ENCODE measurements at places on chromosomes 6 and 20.

- no peak for DNase-seq
These were observed 40.9 kb downstream of the KIZ start for GRCh38 chr20:21166801-21167200.

- DNase-seq: no peak
These were observed 92.9 kb downstream of the ZMYND8 start for GRCh38 chr20:47263465-47264084.

- no peak for DNase-seq
These were observed 31.7 kb upstream of the SCUBE3 start for GRCh38 chr6:35181933-35182612.

DNA sequence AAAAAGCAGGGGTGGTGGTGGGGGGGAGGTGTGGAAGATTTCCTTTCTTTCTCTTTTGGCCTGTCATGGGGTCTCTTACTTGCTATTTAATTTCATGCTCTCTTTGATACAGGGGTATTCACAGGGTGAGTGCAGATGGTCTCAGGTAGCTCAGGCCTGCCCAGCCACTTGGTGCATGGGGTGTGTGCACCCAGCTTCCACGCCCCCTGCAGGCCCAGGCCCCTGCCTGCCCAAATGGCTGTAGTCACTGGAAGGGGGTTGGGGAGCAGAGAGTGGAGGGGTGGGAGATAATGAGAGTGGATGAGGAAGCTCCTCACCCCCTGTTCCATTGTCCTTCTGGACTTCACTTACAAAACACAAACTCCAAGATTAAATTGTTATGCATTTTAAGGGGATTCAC, 133.6 kb upstream of the SGK1 start:
- no peak for DNase-seq
